Stimulated activated CD4-positive, alpha-beta T cell treated with anti-CD3 and anti-CD28 coated beads, TNF-alpha, amount 100 ng/mL, for 48 hours (primary cell): ENCODE measurements at places on chromosomes 16 and 17.

DNA sequence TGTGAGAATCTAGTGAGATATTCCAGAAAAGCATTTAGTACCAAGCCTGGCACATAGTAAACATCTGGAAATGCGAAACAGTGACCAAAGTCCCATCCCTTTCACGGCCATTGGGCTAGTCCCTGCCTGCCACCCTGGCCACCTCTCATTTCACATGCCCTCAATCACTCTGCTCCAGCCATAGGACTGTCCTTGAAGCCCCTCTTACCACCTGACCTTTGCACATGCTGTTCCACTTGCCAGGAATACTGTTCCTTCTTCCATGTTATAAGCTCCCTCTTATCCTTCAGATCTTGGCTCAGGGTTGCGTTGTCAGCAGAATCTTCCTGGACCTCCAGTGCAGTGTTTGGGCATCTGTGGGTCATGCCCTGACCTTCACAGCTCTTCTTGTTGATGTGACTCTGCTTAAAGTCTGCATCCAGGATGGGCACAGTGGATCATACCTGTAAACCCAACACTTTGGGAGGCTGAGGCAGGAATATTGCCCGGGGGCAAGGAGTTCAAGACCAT lies 2.1 kb downstream of the MYO15A start:
- no peak for DNase-seq

DNA sequence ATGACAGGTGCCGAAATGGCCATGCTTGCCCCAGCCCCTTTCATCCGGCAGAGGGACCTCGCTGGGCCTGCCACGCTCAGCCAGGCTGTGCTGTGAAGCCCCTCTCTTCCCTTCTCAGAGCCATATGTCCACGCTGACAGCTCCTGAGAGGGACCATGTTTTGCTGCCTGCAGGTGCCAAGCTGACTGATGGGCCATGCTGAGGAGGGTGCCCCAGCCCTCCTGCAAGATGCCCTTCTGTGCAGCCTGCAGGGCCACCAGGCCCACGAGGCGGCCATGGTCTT lies 33.1 kb upstream of the CDH15 start:
- no peak for DNase-seq

- DNase-seq, result no peak
These were observed 2.9 kb upstream of the HIC1 start for GRCh38 chr17:2051933-2052559.

- no peak for DNase-seq
These were observed 6.6 kb downstream of the VASN start for GRCh38 chr16:4378161-4378666.

DNA sequence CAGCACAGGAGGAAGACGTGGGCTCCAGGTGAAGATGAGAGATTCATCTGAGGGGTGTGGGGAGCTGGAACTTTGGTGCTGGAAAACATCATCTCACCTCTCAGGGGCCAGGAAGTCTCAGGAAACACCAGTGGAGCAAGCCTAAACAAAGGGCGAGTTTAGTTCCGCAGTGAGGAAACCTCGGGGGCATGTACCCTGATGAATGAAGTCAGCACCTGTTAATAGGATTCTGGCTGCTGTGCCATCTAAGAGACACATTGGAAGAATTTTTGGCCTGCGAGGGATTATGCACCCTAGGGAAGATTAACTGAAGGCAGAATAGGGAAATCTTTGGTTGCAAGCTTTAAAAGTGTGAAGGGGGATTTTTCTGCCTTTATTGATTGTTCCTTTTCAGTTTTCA lies 94.7 kb upstream of the CACNG5 start:
- DNase-seq, result no peak

DNA sequence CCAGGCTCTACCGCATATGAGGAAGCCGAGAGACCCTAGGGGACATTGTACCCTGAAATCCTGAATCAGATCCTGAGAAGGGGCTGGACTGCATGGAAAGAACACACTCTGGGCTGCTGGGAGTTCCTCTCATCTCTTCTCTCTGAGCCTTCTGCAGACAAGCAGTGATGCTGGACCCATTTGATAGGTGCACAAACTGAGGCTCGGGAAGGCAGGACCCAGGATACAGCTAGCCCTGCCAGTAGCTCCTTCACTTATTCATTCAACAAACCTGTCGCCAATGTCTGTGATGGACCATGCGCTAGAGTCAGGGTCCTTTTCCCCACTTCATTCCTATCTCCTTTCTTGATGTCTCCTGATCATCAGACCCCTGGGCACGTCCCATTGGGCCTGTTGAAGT lies 1.9 kb downstream of the SBK1 start:
- no peak for DNase-seq

- DNase-seq, result no peak
These were observed 2.5 kb downstream of the ITGA3 start for GRCh38 chr17:50058296-50058953.

DNA sequence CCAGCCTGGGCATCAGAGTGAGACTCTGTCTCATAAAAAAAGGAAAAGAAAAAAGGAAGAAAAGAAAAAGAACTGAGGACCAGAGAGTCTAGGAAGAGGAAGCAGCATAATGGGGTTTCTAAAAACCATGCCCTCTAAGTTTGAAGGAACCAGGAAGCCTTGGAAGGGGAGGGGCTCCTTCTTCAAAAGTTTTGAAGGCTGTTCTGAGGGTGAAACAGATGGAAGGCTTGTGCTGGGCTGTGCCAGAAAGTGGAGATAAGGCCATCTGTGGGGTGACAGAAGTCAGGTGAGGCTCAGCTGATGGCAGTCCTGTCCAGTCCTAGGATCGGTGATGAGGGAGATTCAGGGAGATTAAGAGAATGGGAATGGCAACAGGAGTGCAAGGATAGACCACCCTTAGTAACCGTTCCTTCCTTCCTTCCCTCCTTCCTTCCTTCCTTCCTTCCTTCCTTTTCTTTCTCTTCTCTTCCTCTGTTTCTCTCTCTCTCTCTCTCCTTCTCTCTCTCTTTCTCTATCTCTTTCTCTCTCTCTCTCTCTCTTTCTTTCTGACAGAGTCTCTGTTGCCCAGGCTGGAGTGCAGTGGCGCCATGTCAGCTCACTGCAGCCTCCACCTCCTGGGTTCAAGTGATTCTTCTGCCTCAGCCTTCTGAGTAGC lies 182.6 kb downstream of the NTN1 start:
- no peak for DNase-seq

GRCh38 chr17:58084317-58084981 lies 1.2 kb downstream of the DYNLL2 start:
- no peak for DNase-seq

GRCh38 chr16:71855937-71856662 lies 10.3 kb downstream of the ATXN1L start:
- no peak for DNase-seq

DNA sequence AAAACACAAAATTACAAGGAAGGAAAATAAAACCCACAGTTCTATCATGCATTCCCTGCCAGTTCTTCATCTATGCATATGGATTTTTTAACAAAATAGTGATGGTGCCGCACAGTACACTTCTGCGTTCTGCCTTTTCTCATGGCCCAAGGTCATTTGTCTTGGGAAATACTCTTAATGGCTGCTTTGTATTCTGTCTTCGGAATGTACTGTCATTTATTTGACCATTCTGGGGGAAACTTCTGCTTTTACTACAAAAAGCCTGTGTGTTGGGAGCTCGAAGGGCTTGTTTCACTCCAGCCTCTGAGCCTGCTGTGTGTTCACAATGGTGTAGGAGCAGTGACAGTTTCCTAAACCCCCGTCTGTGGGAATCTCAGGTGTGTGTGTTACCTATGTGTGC lies 82.8 kb upstream of the SEC14L1 start:
- no peak for DNase-seq

GRCh38 chr17:62716834-62717588 lies 89.5 kb downstream of the MRC2 start:
- no peak for DNase-seq

GRCh38 chr16:57013229-57013628 lies 23.9 kb downstream of the NLRC5 start:
- no peak for DNase-seq

DNA sequence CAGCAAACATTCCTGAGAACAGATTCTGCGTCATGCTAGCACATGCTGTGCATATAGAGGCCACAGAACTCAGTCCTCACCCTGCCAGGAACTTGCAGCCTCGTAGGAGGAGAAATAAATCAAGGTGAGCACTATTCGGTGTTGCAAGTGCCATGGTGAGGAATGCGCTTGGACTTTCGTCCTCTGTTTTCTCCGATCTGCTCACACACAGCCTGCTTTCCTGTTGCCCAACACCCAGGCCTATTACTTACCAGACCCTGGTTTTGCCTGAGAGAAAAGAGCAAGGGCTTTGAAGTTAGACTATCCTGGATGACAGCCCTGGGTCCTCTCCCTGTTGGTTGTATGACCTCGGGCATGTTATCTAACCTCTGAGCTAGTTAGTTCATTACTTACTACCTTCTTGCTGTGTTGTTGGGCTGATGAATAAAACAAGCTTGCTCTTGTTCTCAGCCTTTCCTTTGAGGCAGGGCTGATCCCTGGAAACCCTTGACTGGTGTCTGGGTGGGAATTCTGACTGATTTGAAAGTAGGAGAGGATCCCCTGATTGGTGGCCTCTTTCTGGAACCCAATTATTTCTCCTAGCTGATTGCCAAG lies 2.9 kb downstream of the ACSF2 start:
- no peak for DNase-seq

DNA sequence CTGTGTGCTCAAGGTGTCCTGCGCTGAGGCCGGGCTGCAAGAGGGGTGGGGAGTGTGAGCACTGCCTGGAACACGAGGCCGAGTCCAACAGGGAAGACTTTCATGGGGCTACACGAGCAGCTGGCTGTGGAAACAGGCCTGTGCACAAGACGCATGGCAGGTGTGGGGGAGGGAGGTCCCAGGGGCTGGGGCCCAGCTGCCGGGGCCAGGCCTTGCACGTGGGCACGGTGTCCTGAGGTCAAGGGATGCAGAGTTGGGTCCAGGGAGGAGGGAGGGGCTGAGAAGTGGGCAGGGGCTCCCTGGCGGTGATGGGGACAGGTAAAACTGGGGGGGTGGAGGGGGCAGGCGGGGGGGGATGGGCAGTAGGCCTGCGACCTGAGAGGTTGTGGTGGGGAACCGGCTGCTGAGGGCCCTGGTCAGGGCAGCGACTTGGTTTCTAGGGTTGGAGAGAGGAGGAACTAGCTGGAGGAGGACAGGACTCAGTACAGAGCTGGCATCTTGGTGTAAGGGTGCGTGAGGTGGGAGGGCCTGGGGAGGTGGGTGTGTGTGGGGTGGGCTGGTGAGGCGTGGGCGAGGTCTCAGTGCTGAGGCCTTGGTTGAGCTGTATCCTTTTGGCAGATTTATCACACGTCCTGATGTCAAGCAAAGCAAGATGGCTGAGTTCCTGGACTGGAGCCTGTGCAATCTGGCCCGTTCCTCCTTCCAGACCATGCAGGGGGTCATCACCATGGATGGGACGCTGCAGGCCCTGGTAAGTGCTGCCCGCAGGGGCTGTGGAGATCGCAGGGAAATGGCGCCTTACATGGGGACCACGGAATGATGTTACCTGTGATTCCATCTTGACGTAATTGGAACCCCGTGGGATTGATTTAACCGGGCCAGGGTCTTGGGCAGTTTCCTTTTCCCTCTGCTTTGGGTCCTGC lies 29.4 kb downstream of the TBCD start:
- DNase-seq, result no peak

DNA sequence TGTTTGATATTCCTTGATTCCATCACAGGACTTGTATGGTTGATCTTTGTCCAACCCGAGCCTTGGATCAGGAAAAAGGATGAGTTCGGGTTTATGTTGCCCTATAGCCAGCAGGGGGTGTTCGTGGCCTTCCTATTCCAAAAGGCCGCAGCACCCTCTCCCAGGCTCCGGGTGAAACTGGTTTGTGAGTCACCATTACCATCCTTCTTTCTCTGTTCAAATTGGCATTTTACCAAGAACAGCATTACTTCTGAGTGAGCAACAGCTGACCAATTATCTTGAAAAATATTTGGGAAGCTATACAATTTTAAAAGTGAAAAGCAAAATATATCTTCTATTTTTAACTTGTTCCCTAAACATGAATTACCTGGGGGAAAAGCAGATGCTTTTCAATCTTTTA lies 24.3 kb upstream of the KRT20 start:
- peak; percentile 44 for DNase-seq

DNA sequence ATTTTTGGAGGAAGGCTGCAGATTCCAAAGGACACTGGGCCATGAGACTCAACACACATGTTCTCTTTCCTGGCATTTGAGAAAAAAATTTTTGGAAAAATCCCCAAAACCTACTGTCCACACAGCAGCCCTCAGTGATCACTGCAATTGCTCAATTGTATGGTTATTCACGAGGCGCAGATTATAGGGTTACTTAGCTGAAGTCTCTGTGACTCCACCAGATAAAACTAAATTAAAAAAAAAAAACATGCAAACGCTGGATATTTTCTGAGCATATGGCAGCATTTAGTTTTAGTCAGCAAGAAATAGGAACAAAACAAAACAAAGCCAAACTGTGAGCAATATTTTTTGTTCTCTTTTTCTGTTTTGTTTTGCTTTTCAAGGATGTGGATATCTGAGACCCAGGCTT lies 83.8 kb upstream of the FAM20A start:
- no peak for DNase-seq

DNA sequence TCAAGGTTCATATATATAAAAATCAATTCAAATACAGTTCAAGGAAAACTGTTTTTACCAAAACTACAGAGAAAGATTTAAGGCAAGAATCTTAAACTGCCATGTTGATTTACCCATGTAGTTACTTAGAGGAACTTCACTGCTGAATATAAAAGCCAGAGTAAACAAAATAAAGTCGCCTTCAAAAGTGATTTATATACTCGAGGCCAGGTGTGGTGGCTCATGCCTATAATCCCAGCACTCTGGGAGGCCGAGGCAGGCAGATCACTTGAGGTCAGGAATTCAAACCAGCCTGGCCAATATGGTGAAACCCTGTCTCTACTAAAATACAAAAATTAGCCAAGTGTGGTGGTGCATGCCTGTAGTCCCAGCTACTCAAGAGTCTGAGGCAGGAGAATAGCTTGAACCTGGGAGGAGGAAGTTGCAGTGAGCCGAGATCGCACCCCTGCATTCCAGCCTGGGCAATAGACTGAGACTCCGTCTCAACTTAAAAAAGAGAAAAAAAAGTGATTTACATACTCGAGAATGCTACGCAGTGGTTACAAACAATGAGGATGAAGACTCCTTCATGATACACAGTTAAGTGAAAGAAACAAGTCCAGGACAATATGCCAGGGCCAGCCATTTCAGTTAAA lies 54.1 kb upstream of the CNEP1R1 start:
- DNase-seq, result no peak

DNA sequence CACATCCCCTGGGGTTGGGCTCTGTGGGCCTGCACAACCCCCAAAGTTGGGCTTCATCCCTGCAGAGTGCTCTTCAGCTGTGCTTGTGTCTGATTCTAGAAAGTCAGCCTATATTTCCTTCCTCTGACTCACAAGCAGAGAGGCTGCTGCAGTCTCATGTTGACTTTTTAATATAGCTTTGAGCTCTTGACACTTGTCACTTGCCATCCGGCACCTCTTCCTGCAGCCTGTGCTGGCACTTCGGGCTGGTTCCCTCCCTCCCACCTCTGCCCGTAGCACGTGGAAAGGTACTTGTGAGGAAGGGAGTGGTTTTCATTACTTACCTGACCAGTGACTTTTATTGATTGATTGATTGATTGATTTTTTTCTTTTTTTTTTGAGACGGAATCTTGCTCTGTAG lies 19.0 kb upstream of the JPT2 start:
- DNase-seq, result no peak

DNA sequence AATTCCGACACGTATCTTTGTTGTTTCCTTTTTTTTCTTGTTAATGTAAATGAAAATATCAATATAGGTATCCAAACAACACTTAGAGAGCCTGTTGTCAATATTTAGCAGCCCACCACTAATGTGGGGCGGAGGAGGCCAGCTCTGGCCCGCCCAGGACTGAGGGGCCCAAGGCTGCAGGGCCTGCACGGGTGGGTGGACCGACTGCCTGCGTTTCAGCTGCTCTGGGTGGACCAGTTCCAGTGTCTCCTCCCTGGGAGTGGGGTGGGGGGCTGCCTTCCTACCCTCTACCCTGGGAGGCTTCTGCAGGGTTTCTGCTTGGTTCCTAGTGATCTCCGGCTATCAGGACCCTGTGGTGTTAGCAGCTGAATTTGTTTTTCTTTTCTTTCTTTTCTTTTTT lies 15.9 kb upstream of the ADGRG1 start:
- DNase-seq, result no peak
